ENCODE measurements at places on chromosomes 2 and 18.
A peak's percentile ranks its signal among the peaks of the same experiment; 100 is the strongest.

DNA sequence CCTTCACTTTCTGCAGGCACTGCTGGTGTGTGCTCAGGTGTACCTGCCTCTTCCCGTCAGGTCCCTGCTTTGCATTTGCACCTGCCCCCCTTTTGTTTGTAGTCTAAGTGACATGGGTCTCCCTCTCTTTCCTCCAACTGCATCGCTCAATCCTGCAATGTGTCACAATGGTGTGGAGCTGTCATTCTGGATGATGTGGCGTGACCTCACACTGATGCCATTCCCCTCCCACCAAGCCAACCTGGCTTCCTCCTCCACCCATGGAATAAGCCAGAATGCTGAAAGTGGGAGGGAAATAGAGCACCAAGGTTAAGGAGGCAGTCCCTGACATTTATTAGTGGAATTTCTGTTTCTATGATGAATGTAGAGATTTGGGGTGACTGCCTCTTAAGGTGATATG, 156.7 kb downstream of the ZBTB7C start:
- DNase-seq, result no peak

GRCh38 chr2:142989273-142990204, 112.1 kb downstream of the KYNU start:
- no peak for DNase-seq

DNA sequence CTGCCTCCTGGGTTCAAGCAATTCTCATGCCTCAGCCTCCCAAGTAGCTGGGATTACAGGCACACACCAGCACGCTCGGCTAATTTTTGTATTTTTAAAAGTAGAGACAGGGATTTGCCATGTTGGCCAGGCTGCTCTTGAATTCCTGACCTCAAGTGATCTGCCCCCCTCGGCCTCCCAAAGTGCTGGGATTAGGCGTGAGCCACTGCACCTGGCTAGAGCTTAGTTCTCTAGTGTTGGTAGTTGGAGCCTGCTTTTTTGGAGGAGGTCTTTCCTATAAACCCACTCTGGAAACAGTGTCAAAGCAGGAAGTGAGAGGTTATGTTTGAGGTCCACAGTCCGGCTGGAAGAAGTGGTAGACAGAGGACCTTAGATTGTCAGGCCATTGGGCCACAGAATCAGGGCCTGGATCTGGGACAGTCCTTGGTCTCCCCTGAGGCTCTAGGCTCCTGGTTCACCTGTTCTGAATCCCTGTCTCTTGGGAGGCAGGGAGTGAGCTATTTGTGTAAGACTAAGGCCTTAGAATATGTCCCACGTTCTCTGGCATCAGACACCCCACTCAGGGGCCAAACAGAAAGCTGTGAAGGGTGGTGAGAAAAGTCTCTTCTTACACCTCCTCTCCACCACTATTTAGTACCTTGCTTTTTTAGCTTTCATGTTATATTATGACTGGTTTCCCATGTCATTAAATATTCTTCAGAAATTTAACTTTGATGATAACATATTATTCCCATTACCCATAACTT, 34.5 kb downstream of the PCBP1 start:
- no peak for DNase-seq

DNA sequence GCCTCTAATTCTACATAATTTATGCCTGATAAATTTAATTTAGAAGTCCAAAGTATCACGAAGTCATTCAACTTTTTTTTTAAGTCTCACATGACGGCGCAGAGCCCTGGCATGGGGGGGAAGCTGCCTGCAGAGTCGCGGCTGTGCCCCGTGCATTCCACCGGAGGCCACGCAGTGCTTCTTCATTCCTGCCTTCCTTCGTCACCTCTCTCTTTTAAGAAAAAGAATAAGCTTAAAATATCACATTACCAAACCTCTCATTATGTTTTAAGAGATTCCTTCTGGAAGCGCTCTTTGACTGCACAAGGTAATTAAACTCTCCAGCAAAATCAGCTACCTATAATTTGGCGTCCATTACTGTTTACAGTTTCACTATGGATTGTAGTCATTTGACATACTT, 20.3 kb upstream of the KIDINS220 start:
- no peak for DNase-seq

DNA sequence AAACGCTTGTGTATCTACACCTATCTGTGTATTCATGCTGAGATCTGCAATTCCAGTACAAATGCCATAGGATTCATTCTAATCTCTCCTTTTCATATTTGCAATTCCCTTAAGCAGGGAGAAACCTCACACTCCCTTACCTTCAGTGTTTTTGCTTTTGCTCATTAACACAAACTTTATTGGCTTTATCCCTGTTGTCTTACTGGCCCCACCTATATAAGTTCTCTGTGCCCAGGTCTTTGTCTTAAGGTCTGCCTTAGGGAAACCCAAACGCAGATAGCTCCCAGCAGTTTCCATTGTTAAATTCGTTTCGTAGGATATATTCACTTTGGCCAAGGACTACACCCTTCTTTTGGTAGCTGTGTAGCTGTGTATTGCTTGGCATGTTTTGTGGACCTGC, 4.0 kb upstream of the SNORC start:
- no peak for DNase-seq

GRCh38 chr18:74511823-74512222, 15.7 kb downstream of the CNDP2 start:
- no peak for DNase-seq

GRCh38 chr2:18754286-18754685, 164.9 kb upstream of the NT5C1B start:
- DNase-seq, result no peak

DNA sequence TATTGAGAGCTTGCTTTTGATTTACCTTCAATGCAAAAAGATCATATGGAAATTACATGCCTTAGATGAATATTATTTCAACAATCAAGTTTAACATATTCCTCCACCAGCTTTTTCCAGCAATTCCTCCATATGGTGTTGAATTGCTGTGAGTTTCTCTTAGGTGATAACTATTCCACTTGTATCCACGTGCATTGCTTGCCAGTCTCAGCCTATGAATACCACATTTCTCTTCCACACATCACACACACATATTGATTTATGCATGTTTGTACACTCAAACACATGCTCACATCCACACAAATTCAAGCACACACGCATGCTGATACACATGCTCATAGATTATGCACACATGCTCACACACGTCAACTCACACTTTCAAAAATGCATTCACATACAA, 770.0 kb upstream of the LINC00305 start:
- DNase-seq, result no peak

- DNase-seq, result no peak
Observed at GRCh38 chr2:83221258-83221657, 1237.8 kb downstream of the SUCLG1 start.

GRCh38 chr2:58266211-58266610, 25.1 kb upstream of the FANCL start:
- no peak for DNase-seq

GRCh38 chr2:172442072-172442895, 14.9 kb downstream of the ITGA6 start:
- no peak for DNase-seq

DNA sequence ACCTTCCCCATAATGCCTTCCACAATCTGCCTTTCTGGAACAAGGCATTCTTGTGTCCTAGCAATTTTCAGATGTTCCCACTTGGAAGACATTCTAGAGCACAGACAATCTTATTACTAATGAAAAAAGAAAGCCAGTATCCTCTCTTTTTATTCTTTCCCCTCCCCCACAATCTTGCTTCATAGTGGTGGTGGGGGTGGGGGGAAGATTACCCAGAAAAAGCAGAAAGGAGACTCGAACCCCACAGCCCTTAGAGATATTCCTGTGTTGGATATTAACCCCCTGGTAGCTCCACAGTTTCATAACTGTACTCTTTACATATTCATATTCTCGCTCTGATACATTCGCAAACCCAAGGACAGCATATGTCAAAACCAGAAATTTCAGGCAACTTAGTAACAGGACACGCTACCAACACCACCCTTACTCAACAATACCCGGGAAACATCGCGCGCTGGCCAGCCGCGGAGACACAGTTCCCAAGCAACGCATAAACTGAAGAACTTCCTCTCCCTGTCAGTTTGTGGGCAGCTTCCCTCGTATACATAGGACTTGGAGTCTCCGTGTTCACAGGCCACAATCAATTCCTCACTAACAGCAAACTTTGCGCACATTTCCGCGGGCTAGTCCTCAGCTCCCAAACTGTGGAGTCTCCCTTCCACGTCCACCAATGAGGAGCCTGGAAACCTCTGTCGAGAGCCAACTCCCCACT, 793 bp downstream of the NR4A2 start:
- no peak for DNase-seq

DNA sequence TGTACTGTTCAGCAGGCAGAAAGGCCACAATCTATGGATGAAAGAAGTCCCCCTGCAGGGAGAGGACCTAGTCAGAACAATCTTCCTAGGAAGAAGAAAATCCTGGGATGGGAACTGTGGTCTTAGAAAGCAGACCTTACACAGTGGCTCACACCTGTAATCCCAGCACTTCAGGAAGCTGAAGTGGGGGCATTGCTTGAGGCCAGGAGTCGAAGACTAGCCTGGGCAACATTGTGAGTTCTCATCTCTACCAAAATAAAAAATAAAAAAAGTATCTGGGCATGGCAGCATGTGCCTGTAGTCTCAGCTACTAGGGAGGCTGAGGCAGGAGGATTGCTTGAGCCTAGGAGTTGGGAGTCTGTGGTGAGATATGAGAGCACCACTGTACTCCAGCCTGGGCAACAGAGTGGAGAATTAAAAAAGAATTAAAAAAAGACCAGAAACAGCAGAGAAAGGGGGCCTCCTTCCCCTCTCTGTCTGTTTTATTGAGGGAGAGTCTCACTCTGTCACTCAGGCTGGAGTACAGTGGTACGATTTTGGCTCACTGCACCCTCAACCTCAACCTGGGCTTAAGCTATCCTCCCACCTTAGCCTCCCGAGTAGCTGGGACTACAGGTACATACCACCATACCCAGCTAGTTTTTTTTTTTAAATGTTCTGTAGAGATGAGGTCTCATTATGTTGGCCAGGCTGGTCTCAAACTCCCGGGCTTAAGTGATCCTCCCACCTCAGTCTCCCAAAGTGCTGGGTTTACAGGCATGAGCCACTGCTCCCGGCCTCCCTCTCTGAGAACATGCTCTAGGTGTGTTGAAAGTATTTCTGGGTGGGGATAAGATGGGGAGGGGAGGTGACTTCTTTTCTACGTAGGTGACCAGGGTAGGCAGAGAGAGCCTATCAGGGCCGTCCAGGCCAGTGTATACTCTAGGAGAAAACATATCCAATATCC, 7.4 kb downstream of the RHOB start:
- DNase-seq, result no peak

- no peak for DNase-seq
Observed at GRCh38 chr2:149645391-149645790, 57.8 kb upstream of the MMADHC start.

- no peak for DNase-seq
Observed at GRCh38 chr2:172627181-172627580, 71.3 kb downstream of the PDK1 start.

GRCh38 chr2:156511122-156511521, 74.9 kb downstream of the GPD2 start:
- no peak for DNase-seq

- no peak for DNase-seq
Observed at GRCh38 chr18:51429644-51430043, 232.2 kb upstream of the MEX3C start.

DNA sequence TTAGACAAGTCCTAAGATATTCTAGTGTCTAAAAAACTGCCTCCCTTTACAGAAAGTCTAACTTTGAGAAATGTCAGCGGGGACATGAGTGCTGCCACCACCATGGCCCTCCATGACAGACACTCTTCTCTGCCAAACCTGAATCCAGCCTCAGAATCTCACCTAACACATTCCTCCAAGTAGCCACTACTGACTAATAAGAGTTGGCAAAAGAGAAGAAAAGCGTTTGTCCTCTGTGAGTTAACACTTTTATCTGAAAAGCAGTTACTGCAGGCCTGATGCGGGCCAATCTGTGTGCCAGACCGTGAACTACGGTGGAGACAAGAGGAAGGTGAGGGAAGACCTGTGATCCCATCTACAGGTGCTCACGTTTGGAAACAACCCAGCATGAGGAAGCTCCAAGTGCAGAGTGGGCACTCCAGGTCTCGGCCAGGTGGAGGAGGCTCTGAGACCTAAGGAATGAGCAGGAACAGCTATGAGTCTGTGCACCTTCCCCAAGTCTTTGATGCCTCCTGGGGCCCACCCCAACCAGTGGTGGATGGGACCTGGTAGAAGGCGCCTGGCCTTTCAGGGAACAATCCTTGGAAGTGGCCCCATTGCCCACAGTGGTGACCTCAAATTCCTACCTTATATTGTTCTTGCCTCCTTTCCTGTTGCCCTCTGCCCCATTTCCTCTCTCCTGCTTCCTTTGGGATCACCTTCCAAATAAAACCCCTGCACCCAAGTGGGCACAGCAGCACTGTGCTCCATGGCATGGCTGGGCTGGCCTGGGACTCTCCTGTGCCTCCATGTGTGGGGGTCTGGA, 91.6 kb downstream of the BIN1 start:
- DNase-seq, result no peak

DNA sequence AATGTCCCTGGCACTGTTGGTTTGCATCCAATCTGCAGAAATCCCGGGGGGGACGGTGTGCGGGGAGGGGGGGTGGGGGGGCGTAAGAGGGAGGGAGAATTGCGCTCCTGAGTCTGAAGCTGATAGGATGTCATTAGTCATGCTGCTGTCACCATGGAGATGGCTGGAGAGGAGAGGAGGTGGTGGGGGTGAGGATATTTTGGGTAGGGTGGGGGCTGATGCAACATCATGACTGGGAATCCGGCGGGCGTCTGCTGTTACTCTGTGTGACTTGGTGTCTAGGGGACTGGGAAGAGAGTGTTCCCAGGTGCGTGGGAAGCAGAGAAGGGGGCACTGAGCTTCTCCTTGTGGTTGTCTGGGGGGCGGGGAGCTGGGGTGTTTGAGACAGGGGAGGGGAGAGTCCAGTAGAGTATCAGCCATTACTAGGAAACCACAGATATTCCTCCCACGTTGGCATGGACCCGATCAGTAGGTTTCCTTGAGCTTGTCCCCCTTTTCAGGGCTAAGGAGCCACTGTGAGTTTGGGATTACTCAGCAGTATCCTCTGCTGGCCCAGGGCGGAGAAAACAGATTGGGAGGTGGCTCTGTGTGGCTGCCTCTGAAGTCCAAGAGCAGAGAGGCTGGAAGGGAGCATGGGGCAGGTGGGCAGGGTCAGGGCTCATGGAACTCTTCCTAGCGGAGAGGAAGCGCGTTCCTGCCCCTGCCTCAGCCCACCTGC, 18.9 kb downstream of the TET3 start:
- DNase-seq, result peak; percentile 40

- DNase-seq, result no peak
Observed at GRCh38 chr2:238891457-238892203, 43.7 kb downstream of the TWIST2 start.

GRCh38 chr2:219744600-219744999, 117.2 kb downstream of the SLC4A3 start:
- no peak for DNase-seq

DNA sequence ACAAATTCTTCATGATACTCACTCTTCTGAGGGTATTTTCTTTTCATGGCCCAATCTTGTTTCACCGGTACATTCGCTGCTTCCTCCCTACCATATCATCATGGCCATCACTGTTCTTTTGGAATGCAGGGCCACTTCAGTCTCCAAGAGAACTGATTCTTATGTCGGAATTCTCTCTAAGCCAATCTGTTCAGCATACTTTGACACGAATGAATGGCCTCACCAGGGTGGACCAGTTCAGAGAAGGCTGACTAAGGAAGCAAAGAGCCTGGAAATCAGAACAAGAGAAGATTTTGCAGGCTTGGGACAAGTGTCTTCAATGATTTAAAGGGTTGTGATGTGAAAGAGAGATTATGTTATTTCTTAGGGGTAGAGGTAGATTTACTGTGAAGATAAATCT, 5.0 kb upstream of the EPB41L5 start:
- no peak for DNase-seq

Measured in NCI-H1417 treated with DMSO at 0.1 percent for 48 hours (cell line).